Stimulated activated CD8-positive, alpha-beta memory T cell treated with anti-CD3 and anti-CD28 coated beads, Interleukin-12 subunit alpha, Interleukin-12 subunit beta, amount 100 ng/mL, for 4 hours (primary cell): ENCODE measurements at places on chromosomes 2 and 18.

GRCh38 chr2:81984969-81985637, 1680.6 kb upstream of the LRRTM1 start:
- no peak for DNase-seq

- DNase-seq = no peak
Measured at GRCh38 chr2:208638059-208638458, 231.5 kb downstream of the PTH2R start.

GRCh38 chr2:163348857-163349380, 386.9 kb downstream of the FIGN start:
- DNase-seq = no peak

DNA sequence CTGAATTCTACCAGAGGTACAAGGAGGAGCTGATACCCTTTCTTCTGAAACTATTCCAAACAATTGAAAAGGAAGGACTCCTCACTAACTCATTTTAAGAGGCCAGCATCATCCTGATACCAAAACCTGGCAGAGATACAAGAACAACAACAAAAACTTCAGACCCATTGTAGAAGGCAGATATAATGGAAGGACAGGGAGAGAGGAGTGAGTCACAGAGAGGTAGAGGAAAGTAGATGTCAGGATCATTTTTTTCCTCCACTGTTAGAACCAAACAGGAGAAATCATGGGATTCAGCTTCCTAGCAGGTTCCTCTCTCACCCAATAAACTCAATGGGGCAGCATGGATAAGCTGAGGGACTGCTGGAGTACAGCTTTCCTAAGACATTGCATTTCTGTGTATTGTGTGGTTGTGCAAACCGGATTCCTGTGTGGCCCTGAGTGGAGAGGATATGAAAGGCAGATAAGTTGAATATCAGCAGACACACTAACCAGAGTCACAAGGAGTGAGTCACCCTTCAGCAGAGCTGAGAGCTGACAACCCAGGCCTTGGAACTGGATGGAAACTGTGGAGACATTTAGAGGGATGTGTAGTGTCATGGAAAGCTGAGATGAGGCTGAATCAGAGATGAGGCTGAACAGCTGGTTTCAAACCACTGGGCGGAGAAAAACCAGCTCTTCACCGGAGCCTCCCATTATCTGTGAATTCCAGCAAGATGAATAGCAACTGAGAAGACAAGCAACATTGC, 60.9 kb upstream of the MMADHC start:
- DNase-seq = no peak

DNA sequence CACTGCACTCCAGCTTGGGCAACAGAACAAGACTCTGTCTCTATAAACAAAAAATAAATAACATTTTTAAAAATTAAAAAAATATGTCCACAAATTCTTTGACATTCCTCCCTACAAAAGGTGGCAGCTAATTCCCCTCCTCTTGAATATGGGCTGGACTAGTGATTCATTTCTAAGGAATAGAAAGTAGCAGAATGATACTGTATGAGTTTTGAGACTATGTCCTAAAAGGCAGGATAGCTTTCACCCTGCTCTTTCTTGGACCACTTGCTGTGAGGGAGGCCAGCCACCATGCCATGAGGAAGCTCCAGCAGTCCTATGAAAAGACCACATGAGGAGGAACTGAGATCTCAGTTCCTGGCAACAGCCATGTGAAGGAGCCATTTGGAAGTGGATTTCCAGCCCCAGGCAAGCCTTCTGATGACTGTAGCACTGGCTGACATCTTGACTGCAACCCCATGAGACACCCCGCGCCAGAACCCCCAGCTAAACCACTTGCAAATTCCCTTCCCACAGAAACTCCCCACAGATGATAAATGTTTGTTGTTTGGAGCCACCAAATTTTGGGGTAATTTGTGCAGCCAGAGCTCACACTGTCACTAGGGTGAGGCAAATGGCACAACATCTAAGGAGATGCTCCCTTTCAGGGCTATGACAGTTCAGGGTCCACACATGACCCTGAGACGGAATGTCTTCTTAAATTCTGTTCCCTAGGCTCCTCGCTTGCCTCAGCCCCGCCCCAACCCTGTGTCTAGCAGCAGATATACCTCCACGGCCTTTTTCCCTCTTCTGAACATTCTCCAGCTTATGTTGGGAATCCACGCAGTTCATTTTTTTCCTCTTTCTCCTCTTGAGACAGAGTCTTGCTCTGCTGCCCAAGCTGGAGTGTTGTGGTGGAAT, 17.1 kb upstream of the ATOH8 start:
- DNase-seq = no peak

DNA sequence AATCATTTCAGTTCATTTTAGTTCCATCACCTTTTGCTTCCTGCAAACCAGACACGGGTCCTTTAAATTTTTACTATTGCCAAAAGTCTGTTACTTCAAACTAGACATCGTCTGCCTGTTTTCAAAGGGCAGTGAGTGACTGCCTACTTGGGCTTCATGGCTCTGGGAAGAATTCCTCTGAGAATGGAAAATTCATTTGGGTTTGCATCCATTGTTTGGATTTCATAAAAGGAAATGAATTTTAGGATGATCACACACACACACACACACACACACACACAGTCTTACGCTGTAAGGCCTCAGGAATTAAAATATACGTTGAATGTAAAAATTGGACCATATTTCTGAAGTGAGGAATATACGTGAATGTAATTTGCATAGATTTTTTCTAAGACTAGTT, 1584.3 kb upstream of the ACVR2A start:
- no peak for DNase-seq

- no peak for DNase-seq
Measured at GRCh38 chr2:64258566-64258965, 114.3 kb upstream of the PELI1 start.

DNA sequence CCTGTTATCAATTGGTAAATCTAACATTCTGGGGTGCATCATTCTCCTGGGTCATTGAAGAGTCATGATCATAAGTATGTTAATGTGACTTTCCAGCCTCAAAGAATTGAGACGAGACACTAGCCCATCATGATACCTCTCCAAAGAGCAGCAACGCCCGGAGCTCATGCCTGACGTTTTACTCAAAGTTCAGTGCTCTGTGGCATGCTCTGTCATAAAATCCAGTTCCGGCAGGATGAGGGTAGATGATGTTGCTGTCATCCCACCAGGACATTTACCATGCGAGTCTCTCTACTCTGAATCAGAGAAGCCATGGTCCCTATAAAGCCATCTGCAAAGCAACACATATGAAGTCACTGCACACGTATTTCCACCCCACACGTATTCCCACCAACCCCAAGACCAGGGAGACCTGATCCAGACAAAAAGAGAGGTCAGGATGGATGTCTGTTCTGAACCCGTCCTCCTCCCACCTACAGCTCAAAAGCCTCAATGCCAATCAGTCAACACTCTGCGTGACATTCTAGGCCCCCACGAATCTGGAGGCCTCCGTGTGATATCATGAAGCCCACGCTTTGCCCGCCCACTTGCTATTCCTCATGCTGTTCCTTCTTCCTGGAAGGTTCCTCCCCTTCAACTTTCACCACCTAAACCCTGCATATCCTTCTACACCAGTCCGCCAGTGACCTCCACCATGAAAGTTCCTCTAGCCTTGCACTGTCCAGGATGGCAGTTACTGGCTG, 85.8 kb downstream of the DNMT3A start:
- DNase-seq = no peak

DNA sequence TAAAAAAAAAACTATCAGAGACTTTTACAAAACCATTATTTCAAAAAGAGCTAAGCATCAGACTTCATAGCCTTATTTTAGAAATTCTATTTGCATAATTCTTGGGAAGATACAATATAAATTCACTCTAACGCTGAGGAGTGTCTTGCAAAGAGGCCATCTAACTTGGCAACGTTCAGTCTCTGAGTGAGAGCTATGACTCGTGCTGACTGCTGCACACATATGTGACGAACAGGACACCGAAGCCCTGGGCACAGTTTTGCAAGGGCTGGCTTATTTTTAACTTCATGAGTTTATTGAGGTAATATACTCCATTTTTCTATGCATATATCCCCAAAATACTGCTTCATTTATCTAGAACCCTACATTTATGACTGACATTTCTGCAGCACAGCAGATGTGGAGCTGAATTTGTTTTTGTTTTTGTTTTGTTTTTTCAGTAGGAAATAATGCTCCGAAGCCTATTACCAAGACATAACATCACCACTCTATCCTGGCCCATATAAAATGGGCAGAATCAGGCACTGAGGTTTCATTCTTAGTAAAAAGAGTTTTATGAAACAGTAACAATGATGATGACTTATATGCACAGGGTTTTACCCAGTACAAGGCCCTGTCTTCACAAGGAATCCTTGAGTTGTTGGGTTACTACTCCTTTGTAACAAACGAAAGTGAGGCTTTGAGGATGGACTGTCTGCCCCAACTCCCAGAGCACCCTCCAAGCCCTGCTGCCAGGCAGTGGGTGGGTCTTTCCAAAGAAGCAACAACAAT, 68.3 kb downstream of the CRACDL start:
- DNase-seq = no peak
